SW 1271 (cell line): ENCODE measurements at places on chromosomes 1 and 21.

GRCh38 chr1:216248628-216249027 is 174.6 kb downstream of the USH2A start:
- DNase-seq, result no peak

DNA sequence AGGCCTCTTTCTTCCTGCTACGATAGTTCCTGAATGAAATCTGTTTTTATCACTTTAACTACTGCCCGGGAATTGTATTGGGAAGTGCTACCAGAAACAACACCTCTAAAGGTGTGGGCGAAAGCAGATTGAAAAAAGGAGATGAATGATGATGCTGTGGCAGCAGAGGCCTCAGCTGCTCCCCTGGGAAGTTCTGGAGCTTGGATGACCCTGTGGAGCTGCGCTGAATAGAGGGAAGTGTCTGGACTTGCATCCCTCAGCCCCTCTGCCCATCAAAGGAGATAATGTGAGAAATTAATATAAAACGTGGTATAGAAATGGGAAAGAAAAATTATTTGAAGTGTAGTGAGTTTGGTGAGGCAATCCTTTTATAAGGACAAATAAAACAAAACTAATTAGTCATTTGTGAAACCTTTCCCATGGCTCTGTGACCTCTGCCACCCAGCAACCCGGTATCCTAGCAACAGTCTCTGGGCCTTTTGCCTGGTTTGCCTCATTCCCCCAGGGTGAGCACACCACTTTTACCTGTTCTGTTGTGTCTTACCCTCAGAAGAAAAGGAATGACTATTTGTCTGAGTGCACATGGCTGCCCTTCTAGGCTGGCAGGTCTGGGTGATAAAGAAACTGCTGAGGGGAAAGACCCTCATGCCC is 21.3 kb downstream of the OVAAL start:
- no peak for DNase-seq

- no peak for DNase-seq
Measured at GRCh38 chr1:239583536-239583935, 197.2 kb downstream of the CHRM3 start.

GRCh38 chr1:55318116-55318817 is 103.1 kb upstream of the USP24 start:
- no peak for DNase-seq

GRCh38 chr1:202090994-202091393 is 31.7 kb upstream of the GPR37L1 start:
- DNase-seq, result no peak

DNA sequence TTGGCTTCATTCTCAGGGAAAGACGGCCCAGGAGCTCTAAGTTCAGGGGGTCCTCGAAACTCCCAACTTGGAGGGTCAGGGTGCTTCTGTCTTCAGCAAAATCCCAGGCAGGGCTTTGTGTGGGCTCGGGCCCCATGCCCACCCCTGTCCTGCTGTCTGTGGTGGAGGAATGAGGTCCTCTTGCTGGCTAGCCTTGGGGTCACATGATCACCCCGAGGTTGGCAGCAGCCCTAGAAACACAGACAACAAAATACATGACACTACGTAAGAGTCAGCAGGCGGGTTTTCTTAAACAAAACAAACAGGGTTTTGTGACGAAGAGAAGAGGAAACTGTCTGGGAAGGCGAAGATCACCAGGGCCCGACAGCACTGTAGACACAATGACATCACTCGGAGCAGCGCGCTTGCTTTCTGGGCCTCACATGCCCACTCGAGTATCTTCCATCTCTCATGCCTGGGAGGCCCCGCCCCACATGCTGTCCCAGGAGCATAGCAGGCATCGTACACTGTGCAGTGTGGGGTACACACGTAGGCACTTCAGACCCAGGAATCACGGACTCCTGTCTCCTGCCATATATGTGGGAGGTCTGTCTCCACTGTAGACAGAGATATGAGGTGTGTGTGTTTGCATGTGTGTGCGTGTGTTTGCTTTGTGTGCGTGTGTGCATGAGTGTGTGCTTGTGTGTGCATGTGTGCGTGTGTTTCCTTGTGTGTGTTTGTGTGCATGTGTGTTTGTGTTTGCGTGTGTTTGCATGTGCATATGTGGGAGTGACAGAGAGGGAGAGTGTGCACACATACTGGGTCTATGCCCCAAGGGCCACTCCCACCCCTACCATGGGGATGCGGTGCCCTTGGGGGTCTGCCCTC is 94.7 kb downstream of the SIK1 start:
- DNase-seq, result no peak

DNA sequence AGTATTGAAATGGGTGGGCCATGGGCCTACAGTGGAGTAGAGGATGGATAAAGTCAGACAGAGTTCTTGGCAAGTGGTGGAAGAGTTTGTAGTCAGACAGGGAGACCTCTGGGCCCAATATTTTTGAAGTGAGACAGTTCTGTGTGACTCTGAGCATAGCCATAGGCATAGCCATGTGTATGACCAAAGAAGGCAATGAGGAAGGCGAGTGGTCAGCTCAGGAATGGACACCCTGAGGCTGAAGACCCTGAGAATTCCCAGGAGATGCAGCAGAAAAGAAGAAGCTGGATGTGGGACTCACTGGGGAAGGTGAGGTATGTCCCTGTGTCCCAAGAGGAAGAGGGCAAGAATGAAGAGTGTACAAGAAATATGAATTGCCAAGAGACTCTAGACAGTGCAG is 210.6 kb upstream of the IRF2BP2 start:
- DNase-seq, result no peak

- DNase-seq, result no peak
Measured at GRCh38 chr1:203656796-203657747, 30.4 kb downstream of the ATP2B4 start.

DNA sequence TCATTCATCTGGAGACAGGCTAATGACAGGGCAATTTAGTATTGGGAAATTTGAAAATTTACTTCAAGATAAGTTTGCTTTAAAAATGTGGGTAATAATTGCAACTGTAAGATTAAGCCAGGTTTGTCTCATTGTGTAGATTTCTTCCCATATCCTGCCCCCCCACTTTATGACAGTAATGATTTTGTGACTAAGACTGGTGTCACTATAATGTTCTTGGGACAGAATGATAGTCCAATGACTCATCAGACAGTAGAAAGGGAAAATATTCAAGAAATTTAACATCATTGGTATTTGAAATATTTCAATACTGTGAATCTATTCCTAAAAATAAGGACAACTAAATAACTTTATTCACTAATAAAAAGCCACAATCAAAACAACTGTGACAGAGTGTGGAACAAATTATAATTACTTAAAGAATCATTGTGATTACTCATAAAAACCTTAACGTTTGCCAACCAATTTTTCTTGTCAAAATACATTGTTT is 36.7 kb downstream of the FH start:
- peak; percentile 35 for DNase-seq

DNA sequence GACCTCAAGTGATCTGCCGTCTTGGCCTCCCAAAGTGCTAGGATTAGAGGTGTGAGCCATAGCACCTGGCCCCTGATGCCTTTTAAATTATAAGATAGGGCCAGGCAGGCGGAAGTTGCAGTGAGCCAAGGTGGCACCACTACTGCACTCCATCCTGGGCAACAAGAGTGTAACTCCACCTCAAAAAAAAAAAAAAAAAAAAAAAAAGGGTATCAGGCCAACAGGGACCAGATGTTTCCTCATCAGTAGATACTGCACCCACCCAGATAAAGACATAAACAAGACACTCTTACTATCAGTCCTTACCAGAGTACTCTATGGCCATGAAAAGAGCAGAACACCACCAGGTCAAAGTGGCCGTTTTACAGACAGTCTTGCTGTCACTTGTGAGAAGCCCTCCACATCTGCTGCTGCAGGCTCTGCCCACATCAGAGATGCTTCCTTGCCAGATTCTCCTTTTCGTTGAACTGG is 3.3 kb downstream of the C21orf58 start:
- no peak for DNase-seq

DNA sequence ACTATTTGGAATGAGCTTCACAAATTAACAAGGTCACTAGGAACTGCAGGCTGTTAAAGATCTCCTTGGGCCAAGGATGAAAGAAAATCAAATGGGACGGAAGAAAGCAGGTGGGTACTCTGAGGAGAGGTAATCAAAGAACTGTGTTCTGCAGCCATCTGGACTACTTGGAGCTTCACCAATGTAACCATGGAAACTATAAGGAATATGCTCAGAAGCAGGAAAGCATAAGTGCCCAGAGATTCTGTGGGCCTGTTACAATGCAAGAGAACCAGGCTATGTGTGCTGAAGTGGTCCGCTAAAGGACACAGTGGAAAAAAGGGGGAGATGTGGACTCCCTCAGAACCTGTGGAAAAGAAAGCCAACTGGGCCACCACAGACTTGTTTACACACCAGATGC is 238.5 kb downstream of the PTGER3 start:
- DNase-seq, result no peak

DNA sequence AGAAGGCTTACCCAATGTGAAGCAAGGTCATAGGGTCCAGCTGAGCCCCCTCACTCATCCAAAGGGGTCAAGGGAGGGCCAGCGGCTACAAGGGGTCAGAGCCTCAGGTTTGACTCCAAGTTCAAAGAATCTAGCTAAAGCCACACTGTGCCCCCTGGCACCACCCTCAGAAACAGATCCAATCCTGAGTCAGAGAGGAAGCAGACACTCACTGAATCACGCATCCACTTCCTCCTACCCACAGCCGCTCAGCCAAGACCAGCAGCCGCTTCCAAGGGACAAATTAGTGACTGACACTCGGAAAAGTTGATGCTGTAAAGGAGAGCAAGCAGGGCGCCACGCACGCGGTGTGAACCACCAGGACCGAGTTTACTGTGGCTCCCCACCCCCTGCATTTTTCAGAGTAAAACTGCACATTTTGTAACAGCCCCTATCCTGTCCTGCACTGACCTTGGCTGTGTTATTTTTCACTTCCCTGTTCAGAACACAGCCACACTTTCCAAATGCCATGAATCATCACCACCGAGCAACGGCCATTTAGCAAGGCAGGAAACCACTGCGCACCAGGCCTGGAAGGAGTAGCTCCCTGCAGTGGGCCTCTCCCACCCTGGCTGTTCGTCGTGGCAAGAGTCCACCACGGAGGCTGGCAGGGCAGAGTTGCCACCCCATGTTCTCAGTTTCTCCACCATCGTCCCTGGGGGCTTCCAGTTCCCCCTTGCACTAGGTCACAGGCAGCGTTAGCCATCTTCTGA is 147.8 kb downstream of the TOMM20 start:
- DNase-seq, result peak; percentile 77

- no peak for DNase-seq
Measured at GRCh38 chr1:25556791-25557476, 13.5 kb downstream of the LDLRAP1 start.

GRCh38 chr1:214124281-214124805 is 136.6 kb downstream of the PROX1 start:
- no peak for DNase-seq
